RWPE2 (cell line): ENCODE measurements at places on chromosomes 5 and 9.
A peak's percentile ranks its signal among the peaks of the same experiment; 100 is the strongest.

DNA sequence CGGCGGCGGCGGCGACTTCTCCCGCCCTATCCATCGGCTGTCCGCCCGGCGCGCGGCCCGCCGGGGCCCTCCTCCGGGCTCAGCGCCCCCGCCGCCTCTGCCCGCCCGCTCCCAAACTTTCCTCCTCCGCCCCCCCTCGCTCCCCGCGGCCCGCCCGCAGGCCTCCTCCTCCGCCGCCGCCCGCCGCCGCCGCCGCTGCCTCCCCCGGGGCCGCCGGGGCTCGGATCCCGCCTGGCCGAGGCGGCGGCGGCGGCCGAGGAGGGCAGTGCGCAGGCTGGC, 460 bp upstream of the PBX3 start:
- no peak for DNase-seq

DNA sequence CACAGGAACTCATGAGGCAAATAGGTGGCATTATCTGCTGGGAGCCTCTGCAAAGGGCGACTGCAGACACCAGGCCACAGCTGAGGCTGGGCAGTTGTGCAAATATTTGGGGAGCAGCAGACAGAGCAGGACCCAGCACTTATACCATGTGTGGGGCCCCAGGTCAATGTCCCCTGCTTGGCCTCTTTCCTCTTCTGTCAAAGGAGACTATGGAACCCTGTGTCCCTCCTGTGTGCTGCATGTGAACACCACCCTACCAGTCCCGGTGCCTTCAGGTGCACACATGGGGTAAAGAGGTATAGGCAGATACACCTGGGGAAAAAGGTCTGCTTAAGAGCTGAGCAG, 50.8 kb downstream of the ROR2 start:
- DNase-seq = no peak

- DNase-seq = peak; percentile 89
Measured at GRCh38 chr9:91001146-91001611, 199.6 kb downstream of the SYK start.

DNA sequence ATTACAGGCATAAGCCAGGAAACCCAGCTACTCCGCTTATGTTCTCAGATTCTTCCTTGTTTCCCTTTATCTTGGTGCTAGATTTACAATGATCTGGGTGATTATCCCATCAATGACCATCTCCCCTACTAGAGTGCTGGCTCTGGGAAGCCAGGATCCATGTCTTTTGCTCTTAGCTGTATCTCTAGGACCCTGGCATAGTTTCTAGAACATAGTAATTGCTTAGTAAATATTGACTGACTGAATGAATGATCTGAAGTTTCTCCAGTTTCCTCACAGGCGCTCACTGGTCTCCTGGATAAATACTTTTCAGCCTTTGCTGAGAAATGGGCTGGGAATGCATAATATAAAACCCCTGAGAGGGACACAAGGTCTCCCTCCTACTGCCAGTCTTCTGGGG, 60.0 kb upstream of the KLF9 start:
- no peak for DNase-seq

DNA sequence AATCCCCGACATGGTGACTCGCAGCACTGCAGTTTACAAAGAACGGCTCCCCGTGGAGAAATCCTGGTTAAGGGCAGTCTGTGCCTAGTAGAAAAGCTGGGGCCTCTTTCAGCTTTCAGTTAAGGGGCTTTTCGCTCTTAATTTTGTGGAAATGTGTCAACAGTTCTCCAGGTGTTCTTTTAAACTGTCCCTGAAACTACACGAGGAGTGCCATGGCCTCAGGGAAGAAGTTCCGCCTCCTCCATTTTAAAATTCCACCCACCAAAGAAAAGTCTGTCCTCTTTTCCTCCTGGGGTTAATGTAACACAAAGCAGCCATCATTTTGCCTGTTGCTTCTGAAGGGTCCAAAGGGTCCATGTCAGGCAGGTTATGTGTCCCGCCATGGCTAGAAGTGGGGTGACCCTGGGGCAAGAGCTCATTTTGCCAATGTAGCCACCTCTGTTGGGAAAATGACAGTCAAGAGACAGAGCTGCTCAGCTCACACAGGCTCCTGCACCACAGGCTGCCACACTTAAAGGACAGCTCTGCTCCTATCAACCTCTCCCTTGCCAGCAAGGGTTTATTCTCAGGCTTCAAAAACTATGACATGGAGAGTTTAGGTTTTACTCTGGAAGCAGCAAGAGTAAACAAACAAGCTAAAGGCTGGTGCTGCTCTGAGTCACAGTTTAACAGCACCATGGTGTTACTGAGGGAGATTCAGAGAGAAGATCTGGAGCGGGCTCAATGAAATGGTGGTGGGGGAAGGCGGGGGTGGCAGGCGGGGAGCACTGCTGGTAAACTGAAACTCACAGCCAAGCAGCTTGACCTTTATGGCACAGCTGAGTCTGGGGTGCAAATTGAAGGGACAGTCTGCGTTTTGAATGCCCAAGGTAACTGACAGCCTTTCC, 3.2 kb downstream of the WHRN start:
- no peak for DNase-seq

DNA sequence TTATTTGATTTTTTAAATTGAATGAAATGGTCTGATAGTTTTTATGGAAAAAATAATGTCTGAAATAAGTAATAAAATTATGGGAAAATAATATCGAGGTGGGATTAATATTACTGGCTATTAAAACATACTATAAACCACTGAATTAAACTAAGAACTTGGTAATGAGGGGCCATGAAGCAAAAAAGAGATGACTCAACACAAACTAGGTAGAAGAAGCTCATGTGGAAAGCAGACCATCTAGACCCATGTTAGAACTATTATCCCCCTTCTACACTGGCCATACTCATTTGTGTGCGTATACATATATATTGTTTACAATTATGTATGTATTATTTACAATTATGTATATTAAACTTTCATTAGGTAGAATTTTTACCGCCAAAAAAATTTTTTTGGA, 8.5 kb upstream of the GPR150 start:
- no peak for DNase-seq

- no peak for DNase-seq
Measured at GRCh38 chr5:55936100-55936693, 58.6 kb downstream of the IL6ST start.

DNA sequence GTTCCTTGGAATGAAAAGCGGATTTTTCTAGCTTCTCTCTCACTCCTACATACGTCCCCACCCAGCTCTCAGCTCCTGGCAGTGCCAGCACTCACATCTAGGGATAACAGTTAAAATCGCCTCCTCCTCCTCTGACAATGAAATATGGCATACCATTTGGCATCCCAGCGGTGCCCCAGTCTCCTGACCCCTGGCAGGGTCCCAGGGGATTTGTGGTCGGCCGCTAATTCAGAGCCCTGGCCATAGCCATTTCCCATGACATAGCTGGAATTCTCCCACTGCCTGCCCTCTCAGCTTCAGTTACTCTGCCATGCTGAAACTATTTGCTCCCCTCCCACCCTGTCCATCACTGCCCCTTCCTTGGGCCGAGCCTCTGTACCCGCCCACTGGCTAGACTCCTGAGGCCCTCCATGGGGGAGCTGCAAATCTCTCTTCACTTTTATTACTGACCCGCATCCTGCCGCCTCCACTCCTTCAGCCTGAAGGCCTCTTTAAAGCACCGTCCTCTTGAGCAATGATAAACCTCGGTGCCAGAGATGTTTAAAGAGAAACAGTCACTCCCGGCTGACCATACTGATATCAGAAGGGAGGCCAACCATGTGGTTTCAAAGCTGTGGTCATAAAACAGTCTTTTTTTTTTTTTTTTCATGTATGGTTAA, 139.8 kb downstream of the SLIT3 start:
- no peak for DNase-seq

GRCh38 chr9:137138058-137138721, 764 bp upstream of the GRIN1 start:
- DNase-seq = no peak

DNA sequence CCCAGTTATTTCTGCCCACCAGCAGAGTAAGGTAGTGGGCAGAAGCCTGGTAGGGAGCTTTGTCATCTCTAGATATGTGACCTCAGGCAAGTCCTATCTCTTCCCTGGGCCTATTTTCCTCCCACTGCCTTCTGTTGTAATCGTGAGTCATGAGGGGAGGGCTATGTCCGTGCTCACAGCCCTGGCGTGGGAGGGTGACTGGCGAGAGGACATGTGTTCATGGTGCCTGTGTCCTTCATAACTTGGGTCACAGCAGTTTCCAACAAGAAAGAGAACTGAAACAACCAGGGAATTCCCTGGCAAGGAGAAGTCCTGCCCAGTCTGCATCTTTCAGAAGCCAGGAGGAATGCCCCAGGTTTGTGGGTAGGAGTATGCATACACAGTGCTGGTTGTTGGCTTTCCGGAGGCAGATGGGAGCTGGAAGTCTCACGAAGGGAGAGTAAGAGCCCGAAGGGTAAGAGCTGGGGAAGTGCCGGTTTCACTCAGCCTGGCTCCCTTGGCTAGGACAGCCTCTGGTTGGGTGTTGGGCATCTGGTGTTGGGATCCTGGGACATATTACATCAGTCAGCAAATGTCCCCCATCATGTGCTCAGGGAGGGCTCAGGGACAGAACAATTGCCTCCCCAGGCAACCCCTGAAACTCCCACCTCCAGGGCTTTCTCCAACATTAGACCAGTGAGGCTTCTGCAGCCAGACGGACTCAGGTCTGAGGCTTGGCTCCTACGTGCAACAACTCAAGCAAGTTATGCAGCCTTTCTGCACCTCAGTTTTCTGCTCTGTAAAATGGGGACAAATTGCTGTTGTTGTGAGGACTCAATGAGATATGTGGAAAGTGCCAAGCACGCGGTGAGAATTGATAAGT, 4.3 kb upstream of the TIFAB start:
- DNase-seq = peak; percentile 78

GRCh38 chr5:87735923-87736322, 323.2 kb upstream of the CCNH start:
- DNase-seq = no peak

GRCh38 chr9:4886698-4887097, 94.0 kb downstream of the RCL1 start:
- DNase-seq = no peak

GRCh38 chr9:91433180-91433579, 9.5 kb upstream of the NFIL3 start:
- no peak for DNase-seq

DNA sequence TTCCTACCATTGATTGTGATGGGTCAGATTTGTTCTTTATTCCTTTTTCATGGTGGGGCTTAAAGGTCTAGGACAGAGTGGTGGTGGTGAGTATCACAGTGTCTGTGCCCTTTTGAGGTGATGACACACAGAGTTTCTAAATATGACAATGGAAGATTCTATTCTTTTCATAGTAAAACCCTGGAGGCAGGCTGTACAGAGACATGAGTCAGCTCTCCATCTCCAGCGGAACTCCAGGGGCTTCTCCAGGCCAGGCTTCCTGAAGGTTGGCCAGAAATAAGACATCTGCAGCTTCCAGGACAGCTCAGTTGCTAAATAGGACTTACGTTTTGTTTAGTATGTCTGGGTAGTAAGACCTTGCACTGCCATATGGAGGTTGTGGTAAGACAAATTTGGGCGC, 229.5 kb downstream of the CD180 start:
- DNase-seq = no peak

GRCh38 chr5:96659170-96659569, 3.0 kb upstream of the CAST start:
- no peak for DNase-seq

- no peak for DNase-seq
Measured at GRCh38 chr5:96651948-96652753, 10.0 kb upstream of the CAST start.
